ENCODE measurements at places on chromosomes 2 and 18.

- DNase-seq, result no peak
Measured at GRCh38 chr2:168666339-168666738, 136.1 kb upstream of the NOSTRIN start.

GRCh38 chr2:216650626-216651257 lies 17.5 kb downstream of the IGFBP2 start:
- DNase-seq, result no peak

DNA sequence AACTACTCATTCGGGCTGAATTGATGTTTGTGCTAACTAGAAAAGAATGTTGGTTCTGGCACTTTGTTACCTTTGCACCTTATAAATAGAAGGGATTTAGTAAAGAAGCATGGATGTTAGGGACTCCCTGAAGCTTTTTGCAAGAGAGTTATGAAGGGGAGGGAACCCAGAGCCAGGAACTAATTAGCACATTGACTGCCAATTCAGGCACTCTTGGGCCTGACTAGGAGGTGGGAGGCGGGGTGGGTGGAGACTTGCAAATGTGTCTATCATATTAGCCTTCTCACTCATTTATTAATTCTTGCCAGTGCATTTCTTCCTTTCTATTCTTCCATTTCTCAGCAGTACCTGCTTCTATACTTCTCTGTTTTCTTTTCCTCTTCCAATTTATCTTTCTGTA lies 1022.4 kb downstream of the TMEM182 start:
- no peak for DNase-seq

GRCh38 chr2:120711694-120712093 lies 24.0 kb upstream of the GLI2 start:
- DNase-seq, result no peak

DNA sequence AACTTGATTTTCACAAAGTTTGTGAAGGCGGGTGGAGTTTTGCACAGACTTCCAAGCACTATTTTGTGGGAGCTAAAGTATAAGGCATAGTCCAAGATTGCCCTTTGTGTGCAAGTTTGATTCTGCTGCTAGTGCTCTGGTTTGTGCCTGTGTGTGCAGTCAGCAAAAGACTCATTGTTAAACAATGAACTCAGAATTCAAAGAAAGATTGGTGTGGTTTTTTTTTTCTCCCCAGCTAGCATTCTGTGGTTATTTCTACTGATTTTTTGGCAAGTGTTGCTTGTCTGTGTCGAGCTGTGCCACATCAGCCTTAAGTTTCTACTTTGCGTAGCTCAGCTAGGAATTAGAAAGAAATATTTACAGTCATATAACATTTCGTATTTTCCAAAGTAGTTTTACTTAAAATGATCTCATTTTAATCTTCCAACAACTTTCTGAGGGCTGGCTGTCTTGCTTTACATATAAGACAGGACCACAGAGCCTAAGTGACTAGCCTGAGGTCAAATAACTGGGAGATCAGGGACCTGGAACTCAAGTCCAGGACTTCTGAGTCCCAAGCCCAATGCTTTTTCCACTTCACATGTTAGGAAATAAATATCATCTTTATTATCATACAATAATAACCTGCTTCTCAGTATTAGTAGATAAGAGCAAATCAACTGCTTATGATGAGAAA lies 69.8 kb downstream of the BABAM2 start:
- no peak for DNase-seq

DNA sequence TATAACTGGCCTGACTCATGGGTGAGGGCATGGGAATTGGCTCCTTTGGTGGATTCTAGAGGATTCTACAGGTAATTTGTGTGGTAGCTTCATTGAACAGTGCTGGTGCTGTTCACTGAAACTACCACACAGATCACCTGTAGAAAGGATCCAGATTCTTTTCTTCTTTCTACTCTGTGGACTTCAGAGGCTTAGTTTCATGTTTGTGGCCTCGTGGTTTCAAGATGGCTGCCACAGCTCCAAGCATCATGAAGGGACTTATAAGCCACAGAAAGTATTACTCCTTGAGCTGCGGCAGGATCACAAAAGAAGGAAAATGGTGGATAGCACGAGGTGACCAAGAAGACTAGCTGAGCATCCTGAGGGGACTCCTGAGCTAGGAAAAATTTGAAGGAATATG lies 88.9 kb downstream of the ADCYAP1 start:
- no peak for DNase-seq

DNA sequence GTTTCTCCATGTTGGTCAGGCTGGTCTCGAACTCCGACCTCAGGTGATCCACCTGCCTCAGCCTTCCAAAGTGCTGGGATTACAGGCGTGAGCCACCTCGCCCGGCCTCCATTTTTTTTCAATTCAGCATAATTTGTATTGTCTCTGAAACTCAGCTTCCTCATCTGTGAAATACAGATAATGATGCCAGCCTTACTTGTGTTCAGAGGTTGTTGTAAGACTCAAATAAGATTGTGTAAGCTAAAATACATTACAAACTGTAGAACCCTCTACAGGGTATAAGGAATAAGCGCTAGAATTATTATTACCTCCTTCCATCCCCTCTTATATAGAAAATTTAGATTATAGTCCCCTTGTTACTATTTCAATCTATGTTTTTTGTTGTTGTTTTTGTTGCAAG lies 24.8 kb upstream of the STARD7 start:
- DNase-seq, result no peak

DNA sequence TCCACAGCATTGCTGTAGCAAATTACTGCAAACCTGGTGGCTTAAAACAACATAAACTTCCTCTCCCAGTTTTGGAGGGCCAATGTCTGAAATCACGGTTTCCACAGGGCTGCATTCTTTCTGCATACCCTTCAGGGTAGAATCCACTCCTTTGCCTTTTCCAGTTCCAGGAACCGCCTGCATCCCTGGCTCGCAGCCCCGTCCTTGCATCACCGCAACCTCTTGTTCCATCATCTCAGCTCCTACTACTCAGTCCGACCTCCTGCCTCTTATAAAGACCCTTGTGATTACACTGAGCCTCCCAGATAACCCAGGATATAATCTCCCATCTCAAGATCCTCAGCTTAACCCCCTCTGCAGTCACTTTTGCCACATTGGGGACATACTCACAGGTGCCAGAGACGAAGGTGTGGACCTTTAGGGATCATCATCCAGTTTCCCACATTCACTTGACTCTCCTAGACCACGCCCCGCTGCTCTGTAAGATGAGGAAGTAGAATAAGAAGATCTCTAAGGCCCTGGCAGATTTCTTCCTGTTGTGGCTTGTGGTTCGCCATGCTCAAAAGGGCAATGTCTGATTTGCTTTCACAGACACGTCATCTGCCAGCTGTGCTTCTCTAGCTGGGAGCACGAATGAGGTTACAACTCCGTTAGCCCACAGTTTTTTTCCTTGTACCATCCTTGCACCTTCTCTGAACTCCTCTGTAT lies 103.6 kb upstream of the AGAP1 start:
- peak; percentile 94 for DNase-seq

- DNase-seq, result no peak
Measured at GRCh38 chr2:101969723-101970122, 22.0 kb upstream of the IL1R2 start.

- no peak for DNase-seq
Measured at GRCh38 chr2:208047840-208048239, 22.5 kb upstream of the PLEKHM3 start.
